NCI-H446 (cell line): ENCODE measurements at places on chromosomes 7 and 10.

GRCh38 chr7:142927085-142927745, 6.3 kb downstream of the TRPV5 start:
- no peak for DNase-seq

DNA sequence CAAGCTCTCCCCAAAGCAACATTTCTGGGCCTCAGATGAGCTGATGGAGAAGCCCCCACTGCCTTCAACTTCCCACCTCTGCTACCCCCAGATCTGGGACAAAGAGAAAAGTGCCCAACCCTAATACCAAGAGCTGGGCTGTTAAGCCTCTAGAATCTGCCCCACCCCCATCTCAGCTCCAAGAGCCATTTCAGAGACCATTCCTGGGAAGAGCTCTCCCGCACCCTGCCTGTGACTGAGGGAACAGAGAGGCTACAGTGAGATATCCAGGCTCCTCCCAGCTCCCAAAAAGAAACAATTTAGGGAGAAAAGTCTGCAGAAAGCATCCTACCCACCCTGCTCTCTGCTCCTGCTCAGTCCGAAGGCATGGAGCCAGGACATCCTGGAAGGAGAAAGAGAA, 2.5 kb upstream of the KCNH2 start:
- DNase-seq = no peak

DNA sequence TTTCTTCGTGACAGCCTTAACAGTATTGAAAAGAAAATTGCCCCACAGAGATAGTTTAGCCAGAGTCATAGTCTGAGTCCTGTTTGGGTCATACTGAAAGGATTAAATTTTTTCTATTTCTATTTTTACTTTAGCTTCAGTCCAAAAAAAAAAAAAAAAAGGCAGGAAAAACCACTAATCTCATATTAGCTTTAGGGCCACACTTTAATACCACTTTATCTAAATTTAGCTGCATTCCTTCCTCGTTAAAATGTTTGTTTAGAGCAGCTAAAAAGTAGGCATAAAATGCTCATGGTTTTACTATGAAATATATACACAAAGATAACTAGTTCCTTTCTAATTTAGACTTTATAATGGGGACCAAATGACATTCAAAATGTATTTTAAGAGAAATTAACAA, 216.5 kb upstream of the TMEM196 start:
- DNase-seq = no peak

GRCh38 chr7:79453558-79454360, at the start of gene MAGI2:
Gene MAGI2 (minus strand): TSS chr7:79453667. CDS start chr7:79453320, 347 bp downstream.
- DNase-seq = no peak

GRCh38 chr7:4745265-4745919, 30.0 kb upstream of the AP5Z1 start:
- no peak for DNase-seq

DNA sequence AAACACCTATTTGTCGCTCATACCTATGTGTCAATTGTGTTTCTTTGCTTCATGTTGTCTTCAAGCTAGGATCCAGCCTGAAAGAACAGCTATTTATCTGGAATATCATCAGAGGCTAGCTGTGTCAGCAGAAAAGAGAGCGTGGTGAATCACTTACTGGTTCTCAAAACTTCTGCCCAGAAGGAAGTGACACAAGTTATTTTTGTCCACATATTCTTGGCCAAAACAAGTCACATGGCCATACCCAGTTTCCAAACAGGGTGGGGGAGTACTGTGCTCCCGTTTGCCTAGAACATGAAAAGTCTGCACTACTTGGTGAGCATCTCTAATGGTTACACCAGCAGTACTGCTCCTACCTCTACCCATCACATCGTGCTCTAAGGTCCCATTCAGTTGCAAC, 160.9 kb upstream of the CSTF2T start:
- no peak for DNase-seq

- DNase-seq = no peak
These were observed 87.4 kb upstream of the FAM20C start for GRCh38 chr7:105002-105401.

GRCh38 chr10:86900955-86901354, 56.5 kb downstream of the MMRN2 start:
- DNase-seq = peak; percentile 64

DNA sequence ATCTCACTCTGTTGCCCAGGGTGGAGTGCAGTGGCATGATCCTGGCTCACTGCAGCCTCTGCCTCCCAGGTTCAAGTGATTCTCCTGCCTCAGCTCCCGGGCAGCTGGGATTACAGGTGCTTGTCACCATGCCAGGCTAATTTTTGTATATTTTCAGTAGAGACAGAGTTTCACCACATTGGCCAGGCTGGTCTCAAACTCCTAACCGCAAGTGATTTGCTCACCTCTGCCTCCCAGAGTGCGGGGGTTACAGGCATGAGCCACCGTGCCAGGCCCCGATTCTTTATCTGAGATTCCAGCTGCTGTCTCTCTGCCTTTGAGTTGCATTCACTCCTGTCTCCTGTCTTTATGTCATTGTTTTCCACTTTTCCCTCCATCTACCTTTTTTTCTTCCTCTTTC, 168.7 kb downstream of the TMEM178B start:
- no peak for DNase-seq

GRCh38 chr10:5443429-5443828, 31.1 kb downstream of the NET1 start:
- no peak for DNase-seq

GRCh38 chr7:23277359-23277989, 21.7 kb upstream of the MALSU1 start:
- peak; percentile 77 for DNase-seq

- no peak for DNase-seq
These were observed 5.6 kb downstream of the GIMAP1 start for GRCh38 chr7:150721970-150722373.

- no peak for DNase-seq
These were observed 2.0 kb downstream of the NRP1 start for GRCh38 chr10:33332183-33333065.

- DNase-seq = peak; percentile 82
These were observed 37.1 kb downstream of the MTURN start for GRCh38 chr7:30171766-30172447.

DNA sequence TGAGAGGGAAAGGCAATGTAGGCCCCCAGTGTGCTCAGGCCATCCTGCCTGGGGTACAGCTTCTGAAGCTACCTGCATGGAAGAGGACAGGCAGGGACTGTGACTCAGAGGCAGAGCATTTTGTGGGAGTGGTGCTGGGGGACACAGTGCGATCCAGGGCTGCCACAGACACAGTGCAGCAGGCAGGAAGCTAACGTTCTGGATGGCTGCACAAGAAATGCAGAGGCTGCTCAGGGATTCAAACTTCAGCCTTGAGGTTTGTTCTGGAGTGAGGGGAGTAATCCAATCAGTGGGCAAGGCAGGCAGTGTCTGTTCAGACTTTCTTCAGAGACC, 648.0 kb upstream of the IGFBP3 start:
- no peak for DNase-seq

- no peak for DNase-seq
These were observed 75.8 kb downstream of the OR13A1 start for GRCh38 chr10:45239642-45240041.

- no peak for DNase-seq
These were observed 4.3 kb downstream of the COPS6 start for GRCh38 chr7:100093054-100093453.

DNA sequence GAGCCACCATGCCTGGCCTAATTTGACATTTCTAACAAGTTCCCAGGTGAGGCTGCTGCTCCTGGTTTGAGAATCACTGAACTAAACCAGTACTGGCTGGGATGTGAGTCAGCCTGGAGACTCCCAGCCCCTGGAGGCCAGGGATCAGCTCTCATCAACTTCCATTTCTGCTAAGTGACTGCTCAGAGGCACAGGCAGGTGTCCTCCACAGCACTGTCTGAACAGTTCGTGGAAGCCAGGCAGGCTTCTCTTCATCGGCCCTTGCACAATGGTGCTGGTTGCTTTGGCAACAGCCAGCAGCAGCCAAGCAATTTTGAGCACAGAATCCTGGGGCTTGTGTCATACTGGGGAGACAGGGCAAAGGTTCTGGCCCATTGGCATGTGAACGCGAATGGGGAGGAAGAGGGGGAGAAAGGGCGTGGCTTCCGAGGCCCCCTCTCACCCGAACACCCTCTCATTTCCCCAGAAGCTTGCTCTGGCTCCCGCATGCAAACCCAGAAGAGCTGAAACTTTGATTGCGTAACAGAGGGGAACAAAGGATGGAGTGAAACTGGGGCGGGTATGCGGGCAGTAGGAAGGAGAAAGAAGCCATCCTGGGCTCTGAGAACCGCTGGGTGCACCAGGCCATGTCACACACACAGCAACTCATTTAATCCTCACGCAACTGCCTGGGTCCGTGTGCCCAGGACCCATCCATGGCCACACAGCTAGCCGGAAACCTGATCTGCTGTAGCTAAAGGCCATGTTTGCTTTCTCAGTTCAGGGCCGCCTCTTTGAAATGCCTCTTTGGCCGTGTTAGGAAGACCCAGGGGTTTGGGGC, 9.0 kb upstream of the POR start:
- DNase-seq = no peak

- DNase-seq = no peak
These were observed 217.1 kb downstream of the CAMK1D start for GRCh38 chr10:12566161-12567115.

GRCh38 chr7:129343099-129343700, 91.0 kb upstream of the STRIP2 start:
- DNase-seq = peak; percentile 29
